NCI-H187 treated with DMSO at 0.1 percent for 48 hours (cell line): ENCODE measurements at places on chromosomes 11 and 22.

DNA sequence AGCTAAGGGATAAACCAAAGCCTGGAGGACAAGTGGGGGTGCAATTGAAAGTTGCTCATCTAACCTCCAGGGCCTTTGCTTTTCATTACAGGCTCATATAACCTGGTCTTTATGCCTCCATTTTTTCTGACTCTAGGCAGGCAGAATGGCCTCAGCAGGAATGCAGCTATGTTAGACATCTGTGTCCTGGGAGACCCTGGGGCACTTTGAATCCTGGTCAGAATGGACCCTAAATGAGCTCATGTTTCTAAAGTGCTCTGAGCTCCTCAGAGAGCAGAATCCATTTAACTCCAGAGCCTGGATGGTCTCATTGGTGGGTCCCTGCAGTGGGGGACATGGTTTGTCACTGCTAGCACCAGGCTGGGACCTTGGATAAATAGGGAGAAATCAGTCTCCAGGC, 177.3 kb downstream of the KIRREL3 start:
- DNase-seq: no peak

GRCh38 chr11:115222863-115223530, 281.2 kb downstream of the CADM1 start:
- DNase-seq: no peak

- no peak for DNase-seq
Observed at GRCh38 chr22:28939394-28939793, 56.0 kb downstream of the ZNRF3 start.

DNA sequence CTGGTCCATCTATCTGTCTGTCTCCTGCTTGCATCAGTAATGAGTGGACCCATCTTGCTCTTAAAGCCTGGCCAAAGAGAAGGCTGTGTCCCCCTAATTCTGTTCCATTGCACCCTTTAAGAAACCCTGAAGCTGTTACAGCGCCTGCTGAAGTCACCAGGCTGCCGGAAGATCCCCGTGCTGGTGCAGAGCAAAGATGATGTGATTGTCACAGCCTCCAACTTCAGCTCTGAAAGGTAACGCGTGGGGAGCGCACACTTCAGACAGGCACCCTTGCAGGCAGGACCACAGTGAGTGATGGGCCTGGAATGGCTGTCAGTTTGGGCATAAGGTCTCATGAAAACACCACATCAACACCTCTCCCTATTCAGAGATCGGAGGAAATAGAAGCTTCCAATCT, 18.4 kb downstream of the GTPBP1 start:
- no peak for DNase-seq

DNA sequence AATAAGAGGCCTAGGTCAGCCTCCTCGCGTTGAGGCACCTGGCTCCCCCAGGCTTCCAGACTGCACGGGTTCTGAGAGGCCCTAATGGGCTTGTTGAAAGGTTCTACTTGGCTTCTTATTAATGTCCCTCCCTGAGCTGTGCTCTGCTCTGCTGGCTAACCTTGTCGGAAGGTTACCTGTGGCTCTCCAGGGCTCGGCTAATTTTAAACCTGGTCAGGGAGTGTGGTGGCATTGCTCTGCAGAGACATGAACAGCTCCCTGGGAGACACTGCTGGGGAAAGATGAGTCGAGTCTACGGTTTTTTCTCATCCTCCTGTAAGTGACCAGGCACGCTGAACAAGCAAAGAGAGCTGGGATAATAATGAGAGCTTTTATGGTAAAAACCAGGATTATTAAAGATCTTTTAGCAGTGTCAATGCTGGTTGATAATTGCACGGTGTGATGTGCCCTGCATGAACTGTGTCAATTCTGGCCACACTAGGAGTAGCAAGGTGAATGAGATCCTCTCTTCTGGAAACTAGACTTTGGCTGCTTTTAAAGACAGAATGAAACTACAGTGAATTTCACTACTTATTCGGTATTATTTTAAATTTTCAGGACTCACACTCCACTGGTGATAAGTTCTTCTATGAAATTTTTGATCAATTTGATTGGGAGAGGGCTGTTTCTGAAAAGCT, 70.7 kb downstream of the TEAD1 start:
- peak; percentile 70 for DNase-seq

DNA sequence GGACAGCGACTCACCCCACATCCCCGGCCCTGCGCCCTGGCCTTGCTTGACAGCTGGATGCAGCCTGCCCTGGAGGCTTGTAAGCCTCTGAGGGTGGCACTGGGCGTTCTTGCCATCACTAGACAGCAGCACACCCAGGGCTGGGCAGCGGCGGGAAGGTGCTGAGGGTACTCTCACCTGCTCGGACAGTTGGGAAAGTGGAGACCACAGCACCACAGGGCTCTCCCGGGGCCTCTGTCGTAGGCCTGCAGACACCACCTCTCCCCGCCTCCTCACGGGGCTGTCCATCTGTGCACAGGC, 18.8 kb upstream of the BRSK2 start:
- DNase-seq: no peak

- DNase-seq: no peak
Observed at GRCh38 chr22:37647928-37648327, 8.5 kb downstream of the SH3BP1 start.

GRCh38 chr22:28710576-28711191, 30.9 kb downstream of the CHEK2 start:
- DNase-seq: no peak

DNA sequence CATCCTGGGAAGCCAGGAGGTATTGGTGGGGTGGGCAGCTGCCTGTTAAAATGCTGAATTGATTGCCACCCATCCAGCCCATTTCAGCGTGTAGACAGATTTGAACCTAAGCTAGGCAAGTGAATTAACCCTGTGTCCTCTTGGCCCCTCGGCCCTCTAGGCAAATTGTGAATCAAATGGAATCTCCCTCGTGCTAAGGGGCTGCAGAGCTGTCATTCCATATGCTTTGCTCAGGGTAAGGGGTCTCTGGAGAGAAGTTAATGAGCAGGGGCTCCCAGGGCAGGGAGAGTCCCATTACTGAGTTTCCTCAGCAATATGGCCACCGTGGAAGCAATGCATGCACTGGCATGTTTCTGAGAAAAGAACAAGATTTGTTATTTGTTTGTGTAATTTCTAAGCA, 117.7 kb upstream of the RCN1 start:
- no peak for DNase-seq

GRCh38 chr22:27419473-27419872, 382.1 kb downstream of the MN1 start:
- no peak for DNase-seq

GRCh38 chr11:105367129-105367528, 227.6 kb upstream of the CARD18 start:
- DNase-seq: no peak

DNA sequence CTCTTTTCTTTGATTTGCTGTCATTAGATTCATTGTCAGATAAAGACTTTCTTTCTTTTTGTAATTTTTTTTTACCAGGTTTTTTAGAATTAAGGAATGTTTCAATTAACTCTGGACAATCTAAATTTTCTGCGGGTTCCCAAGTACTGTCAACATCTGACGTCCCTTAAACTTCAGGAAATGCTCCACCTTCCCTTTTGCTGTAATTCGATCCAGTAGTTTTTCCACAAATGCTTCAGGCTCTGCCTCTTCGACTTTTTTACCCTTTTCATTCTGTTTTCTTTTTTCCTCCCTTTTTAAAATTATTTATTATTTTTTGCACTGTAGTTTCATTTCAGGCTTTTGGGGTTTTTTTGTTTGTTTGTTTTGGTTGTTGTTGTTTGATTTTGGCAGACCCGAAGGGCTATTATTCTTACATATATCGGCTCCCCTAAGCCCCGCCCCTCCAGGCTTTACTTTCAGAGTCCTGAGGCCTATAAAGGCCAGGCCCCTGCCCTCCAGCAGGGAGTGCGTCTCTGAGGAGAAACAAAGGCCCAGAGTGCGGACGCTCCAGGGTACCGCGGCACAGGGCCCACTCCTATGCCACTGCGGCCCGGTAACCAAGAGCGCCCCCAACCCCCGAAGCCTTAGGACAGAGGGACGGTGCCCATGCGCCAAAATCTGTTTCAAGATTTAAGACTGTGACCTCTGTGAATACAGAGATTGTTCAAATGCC, 116.4 kb downstream of the TYR start:
- DNase-seq: no peak

- no peak for DNase-seq
Observed at GRCh38 chr22:30275625-30276024, 9.0 kb upstream of the OSM start.

GRCh38 chr11:61833471-61833870, 5.4 kb downstream of the FADS2 start:
- no peak for DNase-seq

- DNase-seq: peak; percentile 20
Observed at GRCh38 chr11:62707277-62707861, at the start of the genes BSCL2 and GNG3. Gene BSCL2 (minus strand): TSS chr11:62707424. CDS start chr11:62707195, 229 bp downstream. Gene GNG3 (plus strand): TSS chr11:62707676. CDS start chr11:62708296, 620 bp downstream.

DNA sequence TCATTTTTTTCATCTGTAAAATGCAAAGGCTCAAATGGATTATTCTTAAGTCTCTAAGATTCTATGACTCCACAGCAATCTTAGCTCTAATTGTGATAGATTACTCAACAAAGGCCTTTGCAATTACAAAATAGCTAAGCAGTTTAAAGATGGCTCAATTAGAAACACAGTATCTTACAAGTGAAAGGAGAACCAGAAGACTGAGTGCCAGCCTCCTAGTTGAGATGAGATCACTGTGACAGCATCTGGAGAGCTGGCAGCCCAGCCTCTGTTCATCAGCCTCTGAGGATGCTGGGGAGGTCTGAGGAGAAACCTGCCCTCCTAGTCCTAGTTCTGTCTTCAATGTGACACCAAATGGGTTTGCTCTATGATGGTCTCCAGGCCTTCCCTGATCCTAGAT, 158.4 kb upstream of the NARS2 start:
- no peak for DNase-seq

DNA sequence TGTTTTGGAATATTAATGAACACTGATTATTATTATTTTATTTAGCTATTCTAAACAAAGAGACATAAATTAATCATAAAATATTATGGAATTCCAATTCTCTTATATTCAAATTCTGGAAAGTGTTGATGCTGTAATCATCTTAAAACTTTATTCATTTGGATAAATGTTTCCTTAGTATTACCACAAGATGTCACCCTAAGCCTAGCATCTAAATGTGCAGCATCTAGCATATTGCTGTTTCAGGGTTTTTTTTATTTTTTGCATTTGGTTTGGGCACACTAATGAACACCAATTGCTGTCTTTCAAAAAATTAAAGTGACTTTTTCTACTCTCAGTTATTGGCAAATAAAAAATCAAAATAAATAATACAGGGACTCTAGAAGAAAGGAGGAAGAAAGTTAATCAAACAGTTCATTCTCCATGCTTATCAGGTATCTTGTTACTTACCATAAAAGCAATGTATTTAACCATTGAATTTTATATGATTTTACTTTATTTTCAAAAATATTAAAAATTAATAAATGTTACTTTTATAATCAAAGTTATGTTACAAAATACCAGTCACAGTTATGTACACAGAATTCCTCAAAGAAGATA, 31.8 kb downstream of the DLG2 start:
- no peak for DNase-seq

- no peak for DNase-seq
Observed at GRCh38 chr11:69487849-69488542, 6.5 kb downstream of the LINC01488 start.
